ENCODE measurements at places on chromosomes 5 and 9.

GRCh38 chr5:6443326-6443725 is 5.3 kb upstream of the UBE2QL1 start:
- no peak for DNase-seq

- no peak for DNase-seq
These were observed 32.9 kb upstream of the STX17 start for GRCh38 chr9:99873531-99873930.

GRCh38 chr9:92639791-92640271 is 30.1 kb downstream of the IPPK start:
- no peak for DNase-seq

DNA sequence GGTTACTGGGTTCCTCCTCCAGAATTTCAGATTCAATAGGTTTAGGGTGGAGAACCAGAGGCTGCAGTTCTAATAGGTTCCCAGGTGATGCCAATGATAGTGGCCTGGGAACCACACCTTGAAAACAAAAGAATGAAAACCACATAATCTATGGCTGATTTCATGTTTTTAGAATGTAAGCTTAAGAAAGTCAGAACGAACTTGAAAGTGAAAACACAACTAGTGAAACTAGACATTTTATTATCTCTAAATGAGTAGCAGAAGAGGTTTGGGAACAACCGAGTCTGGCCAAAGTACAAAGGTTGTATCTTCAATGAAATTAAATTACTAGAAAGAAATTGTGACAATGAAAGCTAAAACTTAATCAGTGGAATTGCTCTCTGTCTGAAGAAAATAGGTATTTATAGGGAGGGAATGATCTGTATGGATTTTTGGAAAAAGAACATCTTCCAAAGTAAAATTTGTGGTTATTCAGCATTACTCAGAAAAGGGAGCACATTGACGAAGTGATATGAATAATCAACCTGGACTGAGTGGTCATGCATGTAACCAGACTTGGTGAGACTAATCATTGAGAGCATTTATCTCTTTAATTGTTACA is 24.9 kb upstream of the CEP120 start:
- DNase-seq = no peak

- DNase-seq = no peak
These were observed 292.8 kb downstream of the ARL15 start for GRCh38 chr5:54017580-54017979.

- no peak for DNase-seq
These were observed 158.1 kb downstream of the CETN3 start for GRCh38 chr5:90251447-90251846.

- no peak for DNase-seq
These were observed 563.5 kb downstream of the PRR16 start for GRCh38 chr5:121027636-121028035.

DNA sequence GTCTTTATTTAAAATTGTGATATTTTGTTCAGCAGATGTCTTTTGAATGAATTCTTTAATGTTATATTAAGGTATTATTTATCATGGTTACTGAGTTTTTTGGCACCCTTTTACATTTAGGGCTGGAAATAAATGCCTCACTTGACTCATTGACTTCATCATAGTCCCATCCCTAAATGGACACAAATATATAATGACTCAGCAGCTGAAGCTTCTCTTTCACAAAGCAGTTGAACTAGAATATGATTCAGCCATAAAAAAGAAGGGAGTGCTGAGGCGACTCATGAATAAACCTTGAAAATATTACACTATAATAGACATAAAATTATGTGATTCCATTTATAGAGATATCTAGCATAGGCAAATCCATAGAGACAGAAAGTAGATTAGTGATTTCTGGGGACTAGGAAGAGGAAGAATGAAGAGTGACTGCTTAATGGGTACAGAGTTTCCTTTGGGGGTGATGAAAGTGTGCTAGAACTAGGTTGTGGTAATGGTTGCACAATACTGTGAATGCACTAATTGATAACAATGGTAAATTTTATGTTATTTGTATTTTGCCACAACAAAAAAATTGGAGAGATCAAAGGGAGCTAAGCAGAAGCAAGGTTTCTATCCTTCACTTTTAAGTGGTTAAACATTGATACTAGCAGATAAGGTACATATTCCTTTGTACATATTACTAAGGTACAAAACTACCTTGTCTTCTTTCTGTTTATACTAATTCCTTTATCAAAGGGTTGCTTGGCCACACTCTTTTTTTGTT is 449.6 kb downstream of the NTRK2 start:
- DNase-seq = no peak

- DNase-seq = no peak
These were observed 384.8 kb upstream of the PCSK5 start for GRCh38 chr9:75505654-75506053.

DNA sequence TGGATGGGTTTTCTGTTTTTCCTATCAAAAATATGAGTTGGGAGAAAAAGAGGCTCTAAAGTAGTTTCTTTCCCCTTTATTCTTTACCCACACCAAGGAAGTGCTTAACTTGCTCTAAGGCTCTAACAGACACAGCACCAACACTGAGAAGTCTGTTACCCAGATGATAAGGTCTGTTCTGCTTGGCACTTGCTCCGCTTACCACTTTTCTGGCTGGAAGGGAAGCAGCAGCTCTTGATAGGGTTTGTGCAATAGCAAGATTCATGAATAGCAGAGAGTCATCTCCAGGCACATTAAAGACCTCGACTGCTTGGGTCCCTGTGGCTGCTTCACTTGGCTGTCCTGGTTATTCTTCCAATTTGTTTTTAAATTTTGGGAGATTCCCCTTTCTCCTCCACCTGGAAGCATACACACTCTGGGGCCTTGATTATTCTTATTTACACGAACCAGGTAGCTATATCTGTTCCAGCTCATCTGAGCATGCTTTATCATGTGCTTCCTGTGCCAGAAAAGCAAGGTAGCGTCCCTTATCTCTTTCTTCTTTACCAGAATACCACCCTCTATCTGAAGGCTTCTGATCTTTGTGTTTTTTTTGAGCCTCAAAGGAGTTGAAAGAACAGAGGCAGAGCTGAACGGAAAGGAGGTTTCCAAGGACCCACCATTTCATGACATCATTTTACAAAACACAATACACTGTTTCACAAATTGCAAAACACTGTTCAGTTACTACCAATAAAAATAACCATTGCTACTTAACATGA is 24.8 kb downstream of the PPP3R2 start:
- DNase-seq = no peak

- no peak for DNase-seq
These were observed 299.5 kb downstream of the MED10 start for GRCh38 chr5:6078881-6079280.

GRCh38 chr9:131394464-131395156 is 724 bp downstream of the PRRC2B start:
- peak; percentile 59 for DNase-seq

DNA sequence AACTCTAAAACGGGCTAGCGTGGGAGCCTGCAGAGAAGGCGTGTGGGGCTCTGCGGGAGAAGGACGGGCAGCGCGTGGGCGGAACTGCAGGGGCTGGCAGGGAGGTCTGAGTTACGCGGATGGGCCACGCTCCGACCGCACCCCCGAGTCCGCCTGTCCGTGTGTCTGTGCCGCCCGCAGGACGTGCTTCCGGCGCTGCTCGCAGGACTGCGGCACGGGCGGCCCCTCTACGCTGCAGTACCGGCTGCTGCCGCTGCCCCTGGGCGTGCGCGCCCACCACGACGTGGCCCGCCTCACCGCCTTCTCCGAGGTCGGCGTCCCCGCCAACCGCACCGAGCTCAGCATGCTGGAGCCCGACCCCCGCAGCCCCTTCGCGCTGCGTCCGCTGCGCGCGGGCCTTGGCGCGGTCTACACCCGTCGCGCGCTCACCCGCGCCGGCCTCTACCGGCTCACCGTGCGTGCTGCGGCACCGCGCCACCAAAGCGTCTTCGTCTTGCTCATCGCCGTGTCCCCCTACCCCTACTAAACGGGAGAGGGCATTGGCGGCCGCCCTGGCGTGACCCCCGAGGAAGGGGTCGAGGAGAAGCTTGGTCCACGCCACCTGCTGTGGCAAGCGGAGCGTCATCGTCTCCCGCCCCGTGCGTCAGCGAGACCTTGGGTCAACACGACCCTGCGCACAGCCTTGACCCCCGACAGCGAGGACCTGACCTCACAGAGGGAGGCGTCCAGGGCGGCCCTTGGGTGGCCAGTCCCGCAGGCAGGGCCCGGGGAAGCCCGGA is 11.4 kb upstream of the ASS1 start:
- DNase-seq = peak; percentile 85

DNA sequence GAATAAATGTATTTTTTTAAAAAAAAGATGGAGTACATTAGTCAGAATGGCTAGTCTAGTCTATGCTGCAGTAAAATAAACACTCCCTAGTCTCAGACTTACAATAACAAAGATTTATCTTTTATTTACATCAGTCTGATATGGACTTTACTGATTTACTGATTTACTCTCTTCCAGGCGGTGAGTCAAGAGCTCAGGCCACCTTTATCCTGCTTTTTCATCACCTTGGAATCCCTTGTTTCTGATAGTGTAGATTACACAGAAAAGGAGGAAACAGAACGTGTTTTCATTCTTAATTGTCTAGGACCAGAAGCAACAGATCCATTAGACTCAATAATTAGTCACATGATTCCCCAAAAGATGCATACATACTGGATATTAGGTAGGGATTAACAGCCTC is 290.1 kb upstream of the TRPC7 start:
- DNase-seq = no peak

- no peak for DNase-seq
These were observed 1389.2 kb upstream of the NUDT12 start for GRCh38 chr5:104951829-104952228.

- no peak for DNase-seq
These were observed 5.0 kb downstream of the RPP25L start for GRCh38 chr9:34606905-34607304.

DNA sequence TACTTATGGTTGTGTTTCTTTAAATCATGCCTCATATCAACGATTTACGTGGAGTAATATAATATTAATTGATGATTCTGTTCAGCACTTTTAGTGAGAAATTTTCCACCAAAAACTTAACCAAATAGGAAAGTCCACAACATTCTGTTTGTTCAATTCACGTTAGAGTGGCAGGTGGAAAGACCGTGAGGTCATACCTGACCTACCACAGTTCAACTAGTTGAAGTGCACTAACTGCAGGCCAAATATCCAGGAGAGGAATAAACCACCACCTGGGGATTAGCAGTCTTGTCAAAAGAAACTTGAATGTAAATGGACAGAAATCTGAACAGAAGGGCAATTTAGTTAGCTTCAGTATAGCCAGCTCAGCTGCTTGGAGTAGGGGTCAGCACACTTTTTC is 577.7 kb downstream of the KIF4B start:
- DNase-seq = no peak

DNA sequence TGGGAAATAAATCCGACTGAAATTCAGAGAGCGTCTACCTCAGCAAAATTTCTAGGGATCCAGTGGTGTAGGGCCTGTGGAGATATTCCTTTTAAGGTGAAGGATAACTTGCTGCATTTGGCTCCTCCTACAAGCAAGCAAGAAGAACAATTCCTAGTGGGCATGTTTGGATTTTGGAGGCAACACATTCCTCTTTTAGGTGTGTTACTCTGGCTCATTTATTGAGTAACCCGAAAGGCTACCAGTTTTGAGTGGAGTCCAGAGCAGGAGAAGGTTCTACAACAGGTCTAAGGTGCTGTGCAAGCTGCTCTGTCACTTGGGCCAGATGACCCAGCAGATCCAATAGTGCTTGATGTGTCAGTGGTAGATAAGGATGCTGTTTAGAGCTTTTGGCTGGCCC is 862.4 kb upstream of the CDH9 start:
- no peak for DNase-seq

DNA sequence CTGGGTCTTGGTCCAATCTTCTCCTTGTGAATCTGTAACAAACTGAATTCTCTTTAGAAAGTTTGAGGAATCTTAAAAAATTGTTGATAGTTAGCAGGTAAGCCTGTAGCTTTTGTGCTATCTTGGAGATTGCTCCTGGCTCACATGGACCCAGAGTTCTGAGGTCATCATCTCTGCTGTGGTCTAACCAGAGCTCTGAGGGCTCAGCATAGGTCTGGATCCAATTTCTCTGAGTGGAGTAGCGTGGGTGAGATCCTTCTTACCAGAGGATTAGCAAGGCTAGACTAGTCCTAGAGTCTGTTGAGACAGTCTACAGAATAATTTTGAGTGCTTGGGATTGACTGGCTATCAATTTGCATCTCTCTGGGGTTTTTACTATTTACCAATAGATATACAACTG is 60.5 kb upstream of the IL6ST start:
- no peak for DNase-seq

DNA sequence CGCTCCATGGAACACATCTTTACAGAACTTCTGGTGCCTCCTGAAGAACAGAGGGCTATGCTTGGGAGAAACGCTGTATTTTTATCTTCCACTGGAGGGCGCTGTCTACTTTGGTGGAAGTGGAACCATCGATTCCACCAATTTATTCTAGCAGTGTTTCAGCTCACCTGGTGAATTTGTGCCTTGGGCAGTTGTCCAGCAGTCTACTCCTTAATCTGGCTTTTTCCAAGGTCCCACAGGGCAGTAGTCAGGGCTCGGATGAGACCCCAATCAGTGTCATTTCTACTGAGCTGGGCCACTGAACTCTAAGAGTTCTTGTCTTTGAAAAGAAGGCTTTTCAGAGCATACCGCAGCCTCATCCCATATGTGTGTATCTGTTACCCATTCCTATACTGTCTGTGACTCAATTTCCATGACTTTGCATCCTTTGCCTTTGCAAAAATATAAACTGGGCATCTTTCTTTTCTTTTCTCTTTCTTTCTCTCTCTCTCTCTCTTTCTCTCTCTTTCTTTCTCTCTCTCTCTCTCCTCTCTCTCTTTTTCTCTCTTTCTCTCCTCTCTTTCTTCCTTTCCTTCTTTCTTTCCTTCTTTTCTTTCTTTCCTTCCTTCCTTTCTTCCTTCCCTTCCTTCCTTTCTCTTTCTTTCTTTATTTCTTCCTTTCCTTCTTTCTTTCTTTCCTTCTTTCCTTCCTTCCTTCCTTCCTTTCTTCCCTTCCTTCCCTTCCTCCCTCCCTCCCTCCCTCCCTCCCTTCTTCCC is 138.4 kb upstream of the ZNF618 start:
- DNase-seq = peak; percentile 85

DNA sequence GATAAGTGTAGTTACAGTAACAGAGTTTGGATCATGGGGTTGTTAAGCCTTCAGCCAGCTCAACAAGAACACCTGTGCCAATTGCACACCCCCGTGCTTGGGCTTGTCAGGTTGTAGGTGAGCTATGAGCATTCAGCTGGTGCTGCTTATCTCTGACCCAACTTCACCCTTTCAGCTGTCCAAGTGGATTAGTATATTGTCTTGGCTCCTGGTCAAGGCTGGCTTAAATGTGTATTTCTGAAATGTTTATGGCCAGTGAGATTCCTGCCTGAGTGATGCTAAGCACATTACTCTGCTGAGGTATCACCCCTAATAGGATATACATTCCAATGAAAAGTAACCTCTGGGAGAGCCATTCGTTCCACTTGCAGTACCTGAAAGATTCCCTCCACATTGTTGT is 44.2 kb upstream of the LMNB1 start:
- no peak for DNase-seq

- no peak for DNase-seq
These were observed 38.8 kb upstream of the TENT4A start for GRCh38 chr5:6674421-6674820.

DNA sequence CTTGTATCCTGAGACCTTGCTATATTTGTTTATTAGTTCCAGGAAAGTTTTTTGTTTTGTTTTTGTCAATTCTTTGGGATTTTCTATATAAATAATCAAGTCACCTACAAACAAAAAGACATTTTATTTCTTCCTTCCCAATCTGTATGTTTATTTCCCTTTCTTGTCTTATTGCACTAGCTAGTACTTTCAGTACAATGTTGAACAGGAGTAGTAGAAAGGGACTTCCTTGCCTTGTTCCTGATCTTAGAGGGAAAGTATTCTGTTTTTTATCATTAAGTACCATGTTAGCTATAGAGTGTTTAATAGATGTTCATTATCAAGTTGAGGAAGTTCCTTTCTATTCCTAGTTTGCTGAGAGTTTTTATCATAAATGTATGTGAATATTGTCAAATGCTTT is 119.5 kb upstream of the TLE4 start:
- no peak for DNase-seq
